ENCODE measurements at places on chromosomes 2 and 18.

GRCh38 chr2:45370369-45370768, 240.7 kb downstream of the SRBD1 start:
- no peak for DNase-seq

- DNase-seq = no peak
Measured at GRCh38 chr2:108228537-108228936, 11.2 kb upstream of the SULT1C3 start.

- DNase-seq = no peak
Measured at GRCh38 chr18:42619771-42620170, 495.7 kb downstream of the RIT2 start.

DNA sequence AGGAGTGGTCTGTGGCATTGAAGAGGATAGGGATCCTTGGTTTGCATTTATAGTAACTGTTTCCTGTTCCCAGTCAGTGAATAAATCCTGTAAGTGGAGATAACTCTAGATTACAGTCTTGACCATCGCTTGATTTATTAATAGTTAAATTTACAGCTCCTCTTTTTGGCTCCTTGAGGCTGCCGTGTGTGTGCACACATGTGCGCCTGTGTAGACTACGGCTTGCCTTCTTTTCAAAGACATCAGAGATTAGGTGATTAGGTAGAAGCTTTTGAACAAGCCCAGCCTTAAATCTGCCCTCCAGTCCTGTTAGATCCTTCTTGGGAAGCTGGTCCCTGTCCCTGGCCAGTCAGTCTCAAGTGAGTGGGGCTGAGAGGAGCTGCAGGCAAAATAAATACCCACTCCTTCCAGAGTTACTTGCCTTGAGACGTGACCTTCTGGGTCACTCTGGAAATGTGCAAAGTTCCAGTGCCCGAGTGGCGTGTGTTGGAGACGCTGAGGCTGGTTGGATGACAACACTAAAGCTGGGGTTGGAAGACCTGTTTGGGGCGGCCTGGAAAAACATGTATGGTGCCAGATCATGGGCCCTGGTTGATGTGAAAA, 32.0 kb downstream of the TCF7L1 start:
- DNase-seq = no peak

- peak; percentile 46 for DNase-seq
Measured at GRCh38 chr2:151315381-151315903, 26.0 kb upstream of the NMI start.

- DNase-seq = no peak
Measured at GRCh38 chr2:102140377-102140776, 2.2 kb upstream of the IL1R1 start.

DNA sequence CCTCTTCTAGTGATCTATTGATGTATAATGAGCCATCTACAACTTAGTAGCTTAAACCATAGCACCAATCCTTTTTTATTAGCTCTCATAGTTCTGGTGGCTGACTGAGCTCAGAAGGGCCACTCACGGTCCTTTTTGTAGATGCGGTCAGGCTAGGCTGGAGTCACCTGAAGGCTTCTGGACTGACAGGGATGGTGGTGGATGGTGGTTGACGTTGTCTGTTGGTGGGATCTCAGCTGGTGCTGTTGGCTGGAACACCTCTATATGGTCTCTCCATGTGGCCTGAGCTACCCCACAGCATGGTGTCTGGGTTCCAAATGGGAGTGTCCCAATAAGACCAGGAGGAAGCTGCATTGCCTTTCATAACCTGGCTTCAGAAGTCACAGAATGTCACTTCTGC, 68.0 kb downstream of the BCL2L11 start:
- no peak for DNase-seq

GRCh38 chr2:32691678-32692077, 63.8 kb downstream of the TTC27 start:
- DNase-seq = no peak

DNA sequence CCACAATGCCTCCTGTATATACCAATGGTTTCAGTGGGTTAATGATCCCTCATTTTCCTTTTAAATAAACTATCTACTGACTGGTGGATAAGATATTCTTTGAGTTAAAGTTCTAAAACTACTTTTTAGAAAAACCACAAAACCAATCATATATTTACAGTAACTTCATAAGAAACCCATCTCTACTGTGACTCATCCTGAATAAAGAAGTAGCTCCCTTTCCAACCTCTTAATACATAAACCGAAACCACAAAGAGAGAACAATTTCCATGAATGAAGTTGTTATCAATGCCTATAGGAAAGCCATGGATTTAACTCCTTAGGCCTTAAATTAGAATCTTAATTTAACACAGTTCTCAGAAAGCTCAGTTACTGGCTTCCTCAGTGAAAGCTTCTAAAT, 227.0 kb upstream of the SMAD7 start:
- peak; percentile 26 for DNase-seq

GRCh38 chr2:85949280-85949679, 60.5 kb upstream of the ST3GAL5 start:
- DNase-seq = no peak

DNA sequence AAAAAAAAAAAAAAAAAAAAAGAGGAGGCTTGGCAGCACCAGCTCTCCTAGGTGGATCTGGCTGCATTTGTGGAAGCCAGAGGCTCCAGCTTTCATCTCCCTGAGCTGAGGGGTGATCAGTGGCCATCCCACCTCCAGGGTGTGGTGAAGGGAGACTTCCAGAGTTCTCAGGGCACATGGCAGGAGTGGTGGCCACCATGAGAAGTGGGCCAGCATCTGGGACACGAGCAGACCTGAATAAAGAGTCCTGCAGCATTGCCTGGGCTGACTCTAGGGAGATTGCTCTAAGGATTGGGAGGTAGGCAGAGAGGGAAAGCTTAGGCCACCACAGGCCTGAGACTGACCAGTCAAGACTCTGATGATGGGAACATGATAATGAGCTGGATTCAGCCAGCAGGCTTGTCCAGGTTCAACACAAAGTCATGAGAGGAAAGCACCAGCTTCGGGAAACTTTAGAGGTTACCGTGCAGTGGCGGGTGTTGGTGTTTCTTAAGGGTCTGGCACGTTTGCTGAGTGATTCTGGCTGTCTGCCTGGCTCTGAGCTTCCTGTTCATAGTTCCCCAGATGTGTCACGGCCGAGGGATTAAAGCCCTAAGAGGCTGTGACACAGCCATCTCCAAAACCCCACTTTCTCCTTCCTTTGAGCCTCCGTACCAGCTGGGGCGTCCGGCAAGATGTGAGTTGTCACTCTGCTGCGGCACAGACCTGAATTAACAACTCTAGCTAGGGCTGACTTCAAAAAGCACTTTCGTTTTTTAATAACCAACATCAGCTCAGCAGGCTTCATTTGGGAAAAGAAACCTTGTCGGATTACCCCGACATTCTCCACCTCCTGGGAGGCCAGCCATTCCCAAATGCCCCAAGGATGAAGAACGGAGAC, 38.3 kb upstream of the IL1R1 start:
- peak; percentile 76 for DNase-seq

GRCh38 chr2:213306316-213306942, 22.2 kb downstream of the SPAG16 start:
- peak; percentile 43 for DNase-seq

GRCh38 chr2:127651971-127652550, 6.1 kb downstream of the GPR17 start:
- DNase-seq = no peak

DNA sequence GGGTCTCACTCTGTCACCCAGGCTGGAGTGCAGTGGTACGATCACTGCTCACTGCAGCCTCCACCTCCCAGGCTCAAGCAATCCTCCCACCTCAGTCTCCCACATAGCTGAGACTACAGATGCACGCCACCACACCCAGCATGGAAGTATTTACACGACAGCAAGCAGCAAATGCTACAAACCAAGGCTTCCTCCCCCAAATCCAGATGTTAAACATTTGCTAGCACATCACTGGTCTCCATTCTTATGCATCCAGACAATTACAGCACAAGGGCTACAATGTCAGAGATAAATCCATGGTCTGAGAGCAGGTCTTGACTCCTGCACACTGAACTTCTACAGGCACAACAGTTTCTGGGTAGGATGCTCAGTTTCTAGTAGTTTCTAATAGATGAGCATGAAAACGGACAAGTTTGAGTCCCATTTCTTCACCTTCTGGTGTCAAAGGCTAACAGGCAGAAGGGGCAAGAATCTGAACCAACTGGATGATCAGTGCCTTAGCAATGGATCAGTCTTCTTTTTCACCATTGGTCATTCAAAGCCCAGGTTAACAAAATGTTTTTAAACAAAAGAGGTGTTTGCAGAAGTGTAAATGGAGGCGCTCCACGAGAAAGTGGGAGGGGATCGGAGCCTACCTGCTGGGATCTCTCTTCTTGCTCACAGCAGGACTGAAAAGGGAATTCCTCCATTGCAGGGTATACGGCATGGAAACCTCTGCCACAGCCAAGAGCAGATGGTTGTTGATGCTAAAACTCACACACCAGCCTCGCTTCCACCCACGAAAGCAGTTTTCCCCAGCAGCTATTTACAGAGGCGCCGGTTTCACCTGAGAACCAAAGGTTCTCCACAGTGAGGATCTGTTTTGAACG, 135.0 kb upstream of the ARL4C start:
- DNase-seq = no peak

DNA sequence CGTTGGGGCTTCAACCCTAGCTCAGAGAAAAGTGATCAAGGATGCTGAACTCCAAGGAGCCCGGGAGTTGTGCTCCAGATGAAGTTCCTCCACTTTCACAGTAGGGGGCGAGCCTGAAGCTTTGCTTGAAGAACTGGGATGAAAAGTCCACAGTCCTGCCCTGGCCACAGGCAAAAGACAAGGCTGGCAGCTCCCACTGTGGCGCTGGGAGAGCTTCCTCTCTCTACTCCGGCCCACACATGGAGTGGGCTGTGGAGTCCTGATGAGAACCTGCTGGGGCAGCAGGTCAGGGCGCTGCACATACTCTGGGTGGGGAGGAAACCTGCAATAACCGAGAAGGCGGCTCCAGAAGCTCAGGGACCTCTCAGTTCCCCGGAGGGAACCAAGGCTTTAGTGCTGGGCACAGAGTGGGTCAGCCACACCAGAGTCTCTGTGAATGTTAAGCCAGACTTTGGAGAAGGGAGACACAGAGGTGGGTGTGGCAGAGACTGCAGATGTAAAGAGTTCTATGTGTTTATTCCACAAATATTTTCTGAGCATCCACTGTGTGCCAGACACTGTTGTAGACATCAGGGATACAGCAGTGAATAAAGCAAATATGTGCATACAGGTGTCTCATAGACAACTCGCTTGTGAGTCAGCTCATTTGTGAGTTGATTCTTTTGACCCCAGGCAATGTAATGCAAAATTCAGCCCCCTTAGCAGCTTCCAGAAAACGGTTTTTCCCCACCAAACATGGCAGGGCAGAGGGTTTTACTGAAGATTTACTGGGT, 48.0 kb upstream of the MRPL33 start:
- DNase-seq = peak; percentile 75

DNA sequence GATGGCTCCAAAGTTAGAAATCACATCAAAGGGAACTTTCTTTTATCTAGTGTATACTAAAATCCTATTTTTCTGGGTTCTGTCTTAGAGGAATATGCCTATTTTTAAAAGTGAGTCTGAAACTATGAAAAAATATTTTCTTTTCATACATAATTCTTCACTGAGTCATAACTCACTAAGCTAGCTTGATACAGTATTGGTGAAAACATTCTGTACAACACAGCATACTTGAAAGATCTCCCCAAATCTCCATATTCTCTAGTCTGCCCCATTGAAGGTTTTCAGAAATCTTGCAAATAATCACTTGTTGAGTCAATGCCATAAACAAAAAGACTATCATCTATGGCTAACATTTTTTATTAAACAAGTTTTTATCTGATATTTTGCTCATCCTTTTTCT, 44.5 kb downstream of the COL3A1 start:
- no peak for DNase-seq

DNA sequence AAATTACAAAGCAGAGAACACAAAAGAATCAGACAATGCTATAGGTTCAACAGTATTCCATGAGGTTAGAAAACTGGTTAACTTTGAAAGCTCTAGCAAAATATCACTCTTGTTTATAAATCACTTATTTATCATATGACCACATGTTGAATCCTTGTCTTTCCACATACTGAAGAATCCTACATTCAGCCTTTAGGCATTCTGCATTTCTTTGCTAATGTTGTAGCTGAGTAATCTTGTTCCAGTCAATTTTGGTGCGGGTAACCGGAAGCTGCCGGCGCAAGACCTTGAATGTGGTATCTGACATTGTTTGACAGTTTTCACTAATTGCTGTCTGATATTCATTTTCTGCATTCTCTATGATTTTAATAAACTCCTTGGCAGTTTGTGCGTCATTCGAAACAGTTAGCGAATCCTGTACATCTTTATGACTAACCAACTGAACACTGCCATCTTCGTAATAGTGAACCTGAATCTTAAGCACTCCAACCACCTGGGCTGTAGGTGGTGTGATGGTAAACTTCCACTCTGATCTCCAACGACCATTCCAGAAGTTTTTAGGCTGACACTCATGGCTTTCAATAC, 154.1 kb downstream of the BAZ2B start:
- DNase-seq = peak; percentile 4

DNA sequence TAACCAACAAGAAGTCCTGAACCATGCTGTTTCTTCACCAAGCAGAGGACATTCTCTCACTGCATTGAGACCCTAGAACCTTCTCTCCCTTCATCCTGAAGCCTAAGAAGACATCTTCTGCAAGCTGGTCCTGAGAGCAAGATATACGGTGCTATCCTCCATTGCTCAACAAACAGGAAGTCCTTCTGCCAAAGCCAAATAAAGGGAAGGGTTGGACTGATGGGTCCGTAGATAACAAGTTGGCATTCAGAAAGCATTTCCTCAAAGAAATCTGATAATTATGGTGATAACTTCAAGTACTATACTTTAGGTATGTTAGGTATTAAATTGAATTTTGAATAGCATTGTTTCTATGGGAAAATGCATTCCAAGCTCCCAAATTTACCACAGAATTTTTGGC, 23.3 kb downstream of the GRB14 start:
- no peak for DNase-seq

GRCh38 chr2:113277474-113278072, 1.1 kb downstream of the PAX8 start:
- no peak for DNase-seq

GRCh38 chr18:77077941-77078689, 54.5 kb downstream of the MBP start:
- DNase-seq = peak; percentile 61

DNA sequence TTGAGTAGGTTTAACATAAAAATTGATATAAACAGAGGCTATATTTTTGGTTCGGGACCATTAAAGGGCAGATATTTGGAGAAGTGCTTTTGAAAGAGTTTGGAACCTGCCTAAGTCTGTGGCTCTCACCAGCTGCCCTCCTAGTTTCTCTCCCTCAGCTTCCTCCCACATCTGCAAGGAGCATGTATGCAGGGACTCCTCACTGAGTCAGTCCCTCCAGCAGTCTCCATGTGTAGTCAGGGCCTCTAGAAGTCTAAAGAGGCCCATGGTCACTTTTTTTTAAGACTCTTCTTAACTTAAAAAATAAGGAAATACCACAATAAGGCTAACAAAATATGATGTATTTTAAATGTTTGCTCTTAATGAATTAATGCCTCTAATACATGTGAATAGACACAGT, 220.0 kb upstream of the TANK start:
- peak; percentile 30 for DNase-seq

GRCh38 chr2:156017341-156017885, 315.1 kb downstream of the NR4A2 start:
- DNase-seq = peak; percentile 53

Data from epithelial cell of esophagus (primary cell).